Brain (organoid and tissue), 16 donors: ENCODE measurements at places on chromosomes 2 and 18. TPM values are rescaled to one million over a fixed set of nuclear protein-coding genes. Genes with fewer than 3 reads are reported as not detected.

Gene CCDC85A
- polyA plus RNA-seq: 4.0 TPM

Gene DES
- polyA plus RNA-seq: 9.7 TPM

DNA sequence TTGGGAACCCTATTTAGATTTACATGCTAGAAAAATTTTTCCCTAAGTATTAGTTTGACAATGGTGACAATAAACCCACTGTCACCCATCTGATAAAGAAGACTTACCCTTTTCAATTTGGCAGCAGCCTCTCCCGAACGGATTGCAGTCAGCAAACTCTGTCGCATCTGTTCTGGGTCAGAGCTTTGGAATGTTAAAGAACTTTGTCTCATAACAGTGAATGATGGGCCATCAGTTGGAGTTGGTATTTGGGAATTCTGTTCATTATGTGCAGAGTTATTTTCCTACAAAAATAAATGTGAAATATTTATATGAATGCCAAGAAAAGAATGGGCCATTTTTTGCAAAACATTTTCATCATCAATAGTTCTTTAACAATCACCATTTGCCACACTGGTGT lies 70.8 kb upstream of the GRB14 start:
- DNase-seq: no peak

Gene ARHGAP25
- 4.9 TPM for polyA plus RNA-seq

Gene ACADL
- polyA plus RNA-seq: 0.81 TPM

DNA sequence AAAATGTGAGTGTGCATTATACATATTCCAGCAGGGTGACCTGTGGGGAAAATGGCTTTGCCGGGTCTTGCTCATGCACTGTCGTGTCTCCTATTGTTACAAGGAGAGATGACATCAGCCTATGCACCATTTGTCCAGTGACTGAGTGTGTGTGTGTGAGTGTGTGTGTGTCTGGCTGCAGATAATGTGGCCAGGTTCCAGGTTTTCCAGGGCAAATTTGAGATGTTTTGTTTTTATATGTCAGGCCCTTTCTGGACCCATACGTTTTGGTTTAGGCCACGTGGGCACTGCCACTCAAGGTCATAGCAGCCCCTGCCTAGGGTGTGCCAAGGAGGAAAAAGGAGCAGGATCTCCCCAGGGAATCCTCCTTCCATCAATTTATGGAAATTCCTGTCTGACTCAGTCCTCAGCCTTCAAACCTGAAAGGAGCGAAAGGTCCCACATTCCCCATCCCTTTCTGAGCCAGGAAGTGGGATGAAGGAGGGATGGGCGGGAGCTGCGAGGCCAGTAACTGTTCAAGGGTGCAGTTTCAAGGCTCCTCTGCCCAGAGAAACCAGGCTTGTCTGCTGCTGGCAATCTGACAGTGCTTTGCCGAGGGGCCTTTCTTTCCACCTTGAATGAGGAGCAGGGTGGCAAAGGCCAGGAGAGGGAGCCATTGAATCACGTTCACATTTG lies 93.0 kb upstream of the SMAD2 start:
- peak; percentile 89 for DNase-seq

GRCh38 chr2:183474912-183475695 lies 350.9 kb downstream of the NUP35 start:
- peak; percentile 41 for DNase-seq

Gene SNTG2
- polyA plus RNA-seq: 1.9 TPM

Gene RAB31
- 28.7 TPM for polyA plus RNA-seq

- no peak for DNase-seq
Measured at GRCh38 chr2:103346780-103347179, 584.9 kb downstream of the TMEM182 start.

DNA sequence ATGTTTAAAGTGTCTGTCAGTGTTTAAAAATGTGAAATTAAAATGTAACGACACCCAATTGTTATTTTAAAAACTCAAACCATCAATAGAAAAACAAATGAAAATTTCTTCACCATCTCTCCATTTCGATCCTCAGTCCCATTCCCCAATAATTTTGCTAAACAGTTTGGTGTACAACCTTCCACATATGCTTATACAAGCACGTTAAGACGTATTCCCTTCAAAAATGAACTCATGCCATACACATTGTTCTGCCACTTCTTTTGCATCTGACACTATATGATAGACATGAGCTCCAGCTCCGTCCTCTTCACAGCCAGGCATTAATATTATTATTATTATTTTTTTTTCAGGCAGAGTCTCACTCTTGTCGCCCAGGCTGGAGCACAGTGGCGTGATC lies 14.1 kb upstream of the MYCN start:
- no peak for DNase-seq

- no peak for DNase-seq
Measured at GRCh38 chr2:138493334-138493733, 8.2 kb upstream of the SPOPL start.

- no peak for DNase-seq
Measured at GRCh38 chr2:70095720-70096670, 8.7 kb downstream of the PCBP1 start.

- DNase-seq: peak; percentile 78
Measured at GRCh38 chr2:215969131-215969841, 44.1 kb downstream of the MREG start.

Gene REL
- 0.39 TPM for polyA plus RNA-seq

- no peak for DNase-seq
Measured at GRCh38 chr2:189298481-189298880, 118.9 kb upstream of the COL5A2 start.

DNA sequence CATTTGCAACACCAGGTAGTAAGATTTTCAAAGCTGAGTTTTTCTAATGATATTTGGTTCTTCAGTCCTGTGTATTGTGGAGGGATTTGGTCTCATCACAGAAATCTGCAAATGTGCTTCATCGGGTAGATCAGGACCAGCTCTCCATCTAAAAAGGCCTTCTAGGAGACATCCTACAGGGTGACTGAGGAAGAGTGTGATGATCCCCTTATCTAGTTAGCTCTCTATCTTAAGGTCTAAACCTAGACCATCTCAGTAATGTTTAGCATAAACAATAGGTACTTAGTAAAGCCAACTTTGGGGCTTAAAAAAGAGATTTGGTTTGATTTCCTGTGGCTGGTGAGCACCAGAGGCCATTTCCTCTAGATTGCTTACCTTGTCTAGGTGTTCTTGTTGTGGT lies 145.2 kb downstream of the PRPF40A start:
- no peak for DNase-seq

DNA sequence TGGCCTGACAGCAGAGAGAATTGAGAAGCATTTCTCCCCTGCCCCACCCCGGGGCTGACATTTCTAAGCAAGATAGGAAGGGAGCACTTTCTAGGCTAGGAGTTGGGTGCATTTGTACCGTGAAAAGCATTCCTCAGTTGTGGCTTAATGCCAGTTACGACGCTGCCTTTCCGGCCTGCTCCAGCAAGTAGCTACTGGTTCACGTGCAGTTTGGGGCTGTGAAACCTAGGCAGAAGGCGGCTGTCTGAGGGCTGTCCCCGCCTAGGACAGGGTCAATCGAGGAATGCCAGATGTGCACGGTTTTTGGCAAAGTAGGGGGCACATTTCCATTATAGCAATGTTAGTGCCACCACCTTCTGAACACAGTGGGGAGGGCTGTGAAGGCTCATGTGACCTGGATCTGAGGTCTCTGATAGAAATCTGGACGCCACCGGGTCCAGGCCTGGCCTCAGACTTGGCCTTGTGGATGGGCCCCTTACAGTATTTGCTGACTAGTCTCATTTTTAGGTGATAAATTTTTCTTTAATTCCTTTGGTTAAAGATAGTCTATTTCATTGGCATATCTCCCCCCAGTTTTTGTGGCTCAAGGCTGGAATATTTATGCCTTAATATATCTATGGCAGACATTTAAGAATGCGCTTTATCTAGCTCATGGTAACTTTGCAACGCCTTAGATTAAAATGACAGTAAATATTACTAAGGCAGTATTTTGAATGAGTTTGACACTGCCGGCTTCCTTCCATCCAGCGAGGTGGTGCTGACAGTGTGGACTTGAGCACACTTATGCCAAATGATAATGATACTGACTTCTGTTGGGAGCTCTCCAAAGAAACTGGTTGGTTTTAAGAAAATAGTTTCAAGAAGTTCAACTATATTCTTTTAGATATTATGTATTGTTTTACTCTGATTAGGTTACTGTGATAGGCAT lies 78.7 kb downstream of the LPIN1 start:
- DNase-seq: no peak

Gene MAT2A
- polyA plus RNA-seq: 51.8 TPM

GRCh38 chr18:32735781-32736180 lies 37.0 kb downstream of the KLHL14 start:
- DNase-seq: no peak

- DNase-seq: no peak
Measured at GRCh38 chr2:196176142-196176738, 4.9 kb upstream of the STK17B start.

DNA sequence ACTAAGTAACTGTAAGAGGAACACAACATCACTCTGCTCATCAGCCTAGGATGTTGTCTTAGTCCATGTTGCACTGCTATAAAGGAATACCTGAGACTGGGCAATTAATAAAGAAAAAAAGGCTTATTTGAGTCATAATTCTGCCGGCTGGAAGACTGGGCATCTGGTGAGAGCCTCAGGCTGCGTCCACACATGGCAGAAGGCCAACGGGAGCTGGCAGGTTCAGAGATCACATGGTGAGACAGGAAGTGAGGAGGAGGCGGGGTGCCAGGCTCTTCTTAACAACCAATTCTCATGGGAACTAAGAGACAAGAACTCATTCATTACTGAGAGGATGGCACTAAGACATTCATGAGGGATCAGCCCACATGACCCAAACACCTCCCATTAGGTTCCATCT lies 46.8 kb downstream of the EPG5 start:
- DNase-seq: peak; percentile 10

Gene KHK
- polyA plus RNA-seq: 9.2 TPM

DNA sequence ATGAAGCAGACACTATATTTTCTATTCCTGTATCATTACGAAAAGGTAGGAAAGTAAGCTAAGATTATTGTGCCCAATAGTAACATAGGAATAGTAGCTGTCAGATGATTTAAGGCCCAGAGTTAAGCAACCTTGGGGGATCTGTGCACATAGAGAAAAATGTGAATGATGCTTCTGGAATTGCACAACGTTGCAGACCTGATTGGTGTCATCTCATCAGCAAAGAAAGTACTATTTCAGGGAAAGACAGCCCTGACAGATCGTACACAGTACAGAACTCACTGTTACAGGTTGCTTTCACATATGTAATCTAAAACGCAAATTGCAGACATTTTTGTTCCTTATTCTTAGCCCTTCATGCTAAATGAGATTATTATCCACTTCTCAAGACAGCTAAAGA lies 535.9 kb downstream of the TRIB2 start:
- no peak for DNase-seq

Gene REG1B
- polyA plus RNA-seq: not detected

- DNase-seq: no peak
Measured at GRCh38 chr2:157327200-157327599, 1.6 kb upstream of the ERMN start.

DNA sequence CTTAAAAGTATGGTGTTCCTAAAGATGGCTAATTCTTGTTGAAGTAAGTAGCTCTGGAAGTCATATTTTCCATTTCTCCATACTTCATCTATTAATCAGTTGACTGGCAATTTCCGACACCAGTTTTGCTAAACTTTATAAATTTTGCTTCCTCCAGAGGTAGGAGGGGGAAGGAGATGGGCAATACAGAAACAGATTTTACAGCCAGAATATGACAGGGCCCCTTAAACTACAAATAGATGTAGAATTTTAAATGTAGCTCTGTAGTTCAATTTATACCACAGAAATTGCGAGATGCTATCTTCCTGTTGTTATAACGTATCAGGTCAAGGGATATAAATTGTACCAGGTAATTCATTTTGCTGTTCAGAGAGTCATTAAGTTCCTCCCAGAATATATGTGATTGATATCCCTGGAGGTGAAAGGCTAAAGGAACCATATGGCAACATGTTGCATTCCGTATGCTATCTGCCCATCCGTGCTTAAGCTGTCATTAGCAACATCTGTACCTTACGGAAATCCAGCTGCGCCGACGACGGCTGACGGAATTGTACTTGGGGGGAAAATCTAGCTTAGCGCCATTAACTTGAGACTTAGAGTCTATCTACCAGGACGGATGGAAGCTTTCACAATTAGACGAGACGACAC lies 8.4 kb upstream of the NR4A2 start:
- DNase-seq: no peak

GRCh38 chr2:232234922-232235615 lies 143.5 kb upstream of the ALPP start:
- no peak for DNase-seq

DNA sequence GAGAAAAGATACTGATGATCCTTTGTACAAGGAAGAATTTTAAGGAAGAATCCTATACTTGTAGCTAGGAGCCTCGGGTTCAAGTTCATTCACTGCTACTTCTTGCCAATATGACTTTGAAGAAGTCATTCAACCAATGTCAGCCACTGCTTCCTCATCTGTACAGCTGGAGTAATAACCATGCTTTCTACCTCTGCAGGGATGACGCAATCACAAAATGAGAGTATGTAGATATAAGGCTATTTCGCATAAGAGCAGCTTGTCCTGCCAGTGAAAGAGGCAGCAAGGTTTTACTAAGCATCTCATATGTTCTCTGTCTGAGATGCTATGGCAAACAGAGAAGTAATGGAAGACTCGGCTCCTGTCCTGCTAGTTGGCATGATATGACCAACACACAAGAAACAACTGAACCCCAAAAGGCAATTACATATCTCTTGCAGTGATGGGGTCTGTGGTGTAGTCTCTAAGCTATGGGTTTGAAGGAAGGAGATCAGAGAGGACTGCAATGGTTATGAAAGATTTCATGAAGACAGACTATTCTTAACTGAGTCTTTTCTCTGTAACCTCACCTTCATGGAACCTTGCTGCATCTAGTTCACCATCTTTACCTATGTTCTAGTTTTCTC lies 9.2 kb downstream of the AAK1 start:
- DNase-seq: no peak

DNA sequence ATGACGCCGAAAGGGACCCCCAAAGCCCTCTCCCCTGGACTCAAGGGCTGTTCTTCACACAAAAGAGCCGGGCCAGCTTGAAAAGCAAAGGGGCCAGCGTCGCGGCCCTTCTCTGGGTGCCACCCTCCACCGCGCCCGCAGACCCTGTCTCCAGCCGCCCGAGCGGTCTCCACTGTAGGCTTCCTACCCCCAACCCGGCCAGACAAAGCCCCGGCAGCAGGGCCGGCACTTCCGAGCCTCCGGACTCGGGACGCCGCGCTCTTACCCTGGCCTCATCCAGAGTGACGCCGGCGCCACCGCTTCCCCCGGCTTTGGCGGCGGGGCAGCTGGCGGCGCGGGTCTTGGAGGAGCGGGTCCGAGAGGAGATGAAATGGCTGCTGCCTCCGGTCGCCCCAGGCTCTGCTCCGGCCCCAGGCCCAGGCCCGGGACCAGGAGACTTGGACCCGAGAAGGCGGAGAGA lies 603 bp downstream of the ATAD2B start:
- DNase-seq: peak; percentile 22

Gene SLC5A7
- polyA plus RNA-seq: not detected

Gene C1GALT1C1L
- not detected for polyA plus RNA-seq

DNA sequence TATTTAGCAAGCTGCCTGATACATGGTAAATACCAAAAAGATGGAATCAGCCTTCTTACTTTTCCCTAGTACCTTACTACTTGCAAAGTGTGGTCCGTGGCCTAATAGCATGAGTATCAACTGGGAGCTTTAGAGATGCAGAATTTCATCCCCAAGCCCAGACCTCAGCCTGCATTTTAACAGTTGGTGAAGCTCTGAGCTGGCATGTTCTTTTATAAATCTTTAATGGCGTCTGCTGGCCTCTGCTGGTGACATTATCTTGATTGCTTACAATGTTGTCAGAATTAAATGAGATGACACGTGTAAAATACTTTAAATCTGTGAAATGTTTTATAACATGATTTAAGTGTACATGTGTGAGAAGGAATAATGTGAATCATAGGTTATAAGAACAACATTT lies 115.1 kb upstream of the NOSTRIN start:
- DNase-seq: peak; percentile 73

- DNase-seq: peak; percentile 92
Measured at GRCh38 chr18:34493099-34493544, 217.0 kb upstream of the DTNA start.
